ENCODE measurements at places on chromosomes 5 and 9.

DNA sequence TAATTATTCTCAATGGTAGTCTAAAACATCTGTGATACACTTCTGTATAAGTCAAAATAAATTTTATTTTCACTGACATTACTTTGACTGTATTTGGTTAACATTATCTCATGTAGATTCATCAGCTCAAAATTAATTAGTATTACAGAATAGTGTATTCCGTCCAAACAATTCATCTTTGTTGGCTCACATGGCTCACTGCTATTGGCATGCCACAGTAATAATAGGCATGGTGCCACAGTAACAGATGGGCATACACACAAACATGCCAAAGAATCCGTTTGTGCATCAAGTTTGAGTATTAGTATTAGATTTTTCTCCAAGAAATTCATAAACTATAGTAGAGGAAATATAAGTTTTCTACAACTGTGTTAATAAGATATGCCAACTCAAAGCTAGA is 14.2 kb downstream of the AP3B1 start:
- no peak for DNase-seq

- DNase-seq = no peak
These were observed 121.5 kb downstream of the RGS3 start for GRCh38 chr9:113585085-113585442.

- DNase-seq = no peak
These were observed 71.2 kb downstream of the EPB41L4B start for GRCh38 chr9:109249615-109250014.

DNA sequence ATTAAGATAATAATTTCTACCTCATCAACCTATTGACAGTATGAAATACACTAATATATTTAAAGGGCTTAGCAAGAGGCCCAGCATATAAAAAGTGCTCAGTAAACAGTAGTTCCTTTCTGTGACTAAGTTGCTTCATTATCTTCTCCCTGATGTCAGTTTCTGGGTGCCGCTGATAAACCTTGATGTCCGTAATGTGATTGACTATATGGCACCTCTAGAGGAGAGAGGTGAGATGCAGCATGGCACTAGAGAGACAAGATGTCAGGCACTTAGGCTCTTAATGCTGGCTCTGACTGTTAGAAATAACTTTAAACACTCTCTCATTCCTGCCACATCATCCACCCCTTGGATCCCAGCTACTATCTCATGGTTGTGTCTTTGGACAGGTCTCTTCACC is 455.9 kb upstream of the KLF4 start:
- DNase-seq = no peak

DNA sequence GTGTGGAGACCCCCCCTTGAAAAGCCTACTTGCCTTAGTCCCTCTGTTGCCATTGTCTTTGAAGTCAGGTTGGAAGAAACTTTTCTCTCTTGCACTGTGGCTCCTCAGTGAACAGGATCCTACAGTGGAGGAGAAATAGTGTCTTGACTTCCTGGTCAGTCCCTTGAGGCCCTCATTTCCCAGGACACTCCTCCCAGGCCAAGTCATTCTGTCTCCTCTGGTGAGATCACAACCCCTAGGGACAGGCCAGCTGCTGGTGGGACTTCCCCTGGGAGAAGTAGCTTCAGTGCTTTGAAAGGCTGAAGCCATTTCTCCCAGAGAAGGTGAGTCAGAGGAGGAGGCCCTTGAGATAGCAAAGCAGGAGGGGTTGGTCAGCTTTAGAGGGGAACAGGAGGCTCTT is 10.1 kb upstream of the GRIA1 start:
- no peak for DNase-seq

DNA sequence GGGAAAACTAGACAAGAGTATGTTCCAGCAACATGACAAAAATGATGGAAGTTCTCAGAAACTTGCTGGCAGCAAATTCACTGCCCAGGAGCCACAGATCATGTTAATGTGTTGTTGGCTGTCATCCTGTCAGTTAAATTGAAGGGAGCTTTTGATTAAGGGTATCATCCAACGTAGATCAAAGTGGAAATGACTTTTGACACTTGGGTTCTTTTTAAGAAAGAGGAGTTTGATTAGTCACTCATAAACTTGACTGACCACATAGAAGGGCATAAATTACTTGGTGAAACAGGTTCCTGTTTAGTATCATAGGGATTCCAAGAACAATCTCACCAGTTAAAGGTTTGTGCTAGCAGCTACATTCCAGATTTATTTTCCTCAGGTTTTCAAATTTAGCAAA is 288.7 kb downstream of the CSNK1G3 start:
- no peak for DNase-seq

All from stromal cell of bone marrow (primary cell).